Memory B cell (primary cell): ENCODE measurements at places on chromosomes 5 and 9.

DNA sequence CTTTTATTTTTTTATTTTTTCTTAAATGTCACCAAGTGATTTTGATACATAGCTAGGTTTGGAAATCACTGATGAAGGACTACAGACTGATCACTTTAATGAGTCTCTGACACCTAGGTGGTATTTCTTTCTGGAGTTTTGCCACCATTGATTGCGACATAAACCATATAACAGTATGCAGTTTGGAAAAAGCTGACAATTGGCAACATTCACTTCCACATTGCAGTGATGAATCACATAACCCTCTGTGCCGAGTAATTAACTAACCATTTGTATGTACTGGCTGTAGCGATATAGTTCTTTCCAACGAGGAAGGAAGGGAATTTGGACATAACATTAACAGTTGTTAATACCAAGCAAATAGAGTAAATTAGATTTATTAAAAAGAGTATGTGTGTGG lies 222.9 kb upstream of the EFNA5 start:
- DNase-seq = no peak

- no peak for DNase-seq
Observed at GRCh38 chr9:136255896-136256890, 10.6 kb upstream of the QSOX2 start.

- peak; percentile 42 for DNase-seq
Observed at GRCh38 chr5:140239939-140240700, 62.8 kb downstream of the PFDN1 start.

DNA sequence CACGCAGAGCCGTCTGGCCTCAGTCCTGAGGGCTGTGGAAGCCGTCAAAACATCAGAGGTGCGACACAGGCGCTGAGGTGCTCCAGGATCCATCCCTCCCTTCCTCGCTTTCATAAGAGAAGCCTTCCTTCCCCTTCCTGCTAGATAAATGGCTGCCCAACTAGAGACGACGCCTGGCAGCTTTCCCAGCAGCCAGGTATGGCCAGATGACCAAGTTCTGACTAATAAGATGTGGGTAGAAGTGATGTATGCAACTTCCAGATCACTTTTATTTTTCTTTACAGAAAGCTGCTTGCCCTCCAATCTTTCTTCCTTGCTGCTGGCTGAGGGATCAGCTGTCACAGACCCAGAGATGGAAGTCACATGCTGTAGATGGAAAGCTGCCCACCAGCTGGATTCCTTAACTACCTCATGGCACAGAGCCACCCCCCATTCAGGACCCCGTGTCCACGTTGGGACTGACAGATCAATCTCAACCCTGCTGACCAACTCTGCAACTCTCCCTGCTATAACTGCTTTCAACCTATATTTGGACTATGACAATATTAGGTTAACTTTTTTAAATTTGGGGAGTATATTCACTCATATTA lies 8.8 kb downstream of the MAPK9 start:
- no peak for DNase-seq

DNA sequence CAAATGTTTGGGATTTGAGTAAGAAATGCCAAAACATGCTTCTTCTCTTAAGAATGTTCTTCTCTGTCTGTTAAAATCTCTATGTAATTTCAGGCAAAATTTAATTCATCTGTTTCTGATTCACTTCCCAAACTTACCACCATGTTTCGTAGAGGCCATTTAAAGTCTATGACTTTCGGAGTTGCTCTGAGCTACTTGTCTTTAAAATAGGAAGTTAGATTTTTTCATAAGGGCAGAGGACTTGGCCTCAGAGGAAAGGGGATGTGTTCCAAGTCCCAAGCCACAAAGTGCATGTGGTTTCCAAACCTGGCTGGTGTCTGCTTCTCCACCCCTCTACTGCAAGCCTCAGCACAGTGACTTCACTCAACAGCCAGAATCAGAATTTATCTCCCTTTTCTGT lies 111.3 kb upstream of the ADRA1B start:
- DNase-seq = no peak

GRCh38 chr9:3962971-3963642 lies 336.8 kb downstream of the GLIS3 start:
- no peak for DNase-seq

DNA sequence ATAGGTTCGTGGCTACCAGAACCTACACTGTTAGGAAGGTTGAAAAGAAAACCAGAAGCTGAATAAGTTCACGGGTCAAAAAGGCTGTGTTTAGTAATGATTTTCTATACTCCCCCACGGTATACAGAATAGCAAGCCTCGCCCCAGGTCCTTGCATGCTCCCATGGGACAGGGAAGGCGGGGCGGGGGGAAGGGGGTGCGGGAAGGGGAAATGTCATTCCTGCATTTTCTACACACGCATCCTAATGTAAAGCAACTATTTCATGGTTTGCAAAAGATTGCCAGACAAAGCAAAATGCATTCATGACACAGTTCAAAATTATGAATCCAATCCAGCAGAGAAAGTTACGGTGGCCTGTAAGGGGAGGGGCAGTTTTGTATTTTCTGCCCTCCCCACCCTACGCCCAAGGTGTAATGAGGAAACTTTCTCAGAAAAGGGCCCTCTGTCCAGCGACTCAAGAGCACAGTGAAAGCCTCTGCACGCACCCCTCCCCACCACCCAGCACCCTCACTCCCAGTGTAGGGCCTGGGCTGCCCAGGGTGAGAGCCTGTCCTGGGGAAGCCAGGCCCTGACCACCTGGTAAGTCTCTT lies 105.2 kb downstream of the ROR2 start:
- no peak for DNase-seq

DNA sequence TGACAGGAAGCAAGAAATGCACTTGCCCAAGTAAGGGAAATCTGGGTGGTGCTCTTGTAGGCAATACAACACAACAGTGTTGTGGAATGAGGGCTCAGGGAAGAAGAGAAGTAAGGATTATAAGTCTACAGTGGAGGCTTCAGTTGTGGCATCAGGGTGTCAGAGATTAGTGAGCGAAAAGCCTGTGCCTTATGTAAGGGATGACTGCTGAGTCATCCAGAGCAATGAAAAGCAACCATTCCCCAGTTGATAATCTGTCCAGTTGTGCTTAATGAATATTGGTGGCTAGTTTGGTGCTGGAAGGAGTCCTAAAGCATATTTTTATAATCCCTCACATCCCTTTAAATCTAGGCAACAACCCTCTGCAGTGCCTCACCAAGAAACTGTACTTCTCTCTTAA lies 42.0 kb downstream of the FBXO38 start:
- no peak for DNase-seq

DNA sequence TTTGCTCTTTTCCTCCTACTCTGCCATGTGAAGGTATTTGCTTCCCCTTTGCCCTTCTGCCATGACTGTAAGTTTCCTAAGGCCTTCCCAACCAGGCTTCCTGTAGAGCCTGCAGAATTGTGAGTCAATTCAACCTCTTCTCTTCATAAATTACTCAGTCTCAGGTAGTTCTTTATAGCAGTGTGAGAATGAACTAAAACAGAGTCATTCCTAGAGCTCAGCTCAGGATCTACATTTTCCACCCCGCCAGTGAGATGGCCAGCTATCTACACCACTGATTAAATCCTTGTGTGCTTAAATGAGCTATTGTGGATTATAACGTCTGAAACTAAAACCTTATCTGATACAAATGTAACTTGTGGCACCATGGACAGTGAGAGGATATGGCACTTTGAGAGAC lies 55.0 kb downstream of the FRMD3 start:
- no peak for DNase-seq

DNA sequence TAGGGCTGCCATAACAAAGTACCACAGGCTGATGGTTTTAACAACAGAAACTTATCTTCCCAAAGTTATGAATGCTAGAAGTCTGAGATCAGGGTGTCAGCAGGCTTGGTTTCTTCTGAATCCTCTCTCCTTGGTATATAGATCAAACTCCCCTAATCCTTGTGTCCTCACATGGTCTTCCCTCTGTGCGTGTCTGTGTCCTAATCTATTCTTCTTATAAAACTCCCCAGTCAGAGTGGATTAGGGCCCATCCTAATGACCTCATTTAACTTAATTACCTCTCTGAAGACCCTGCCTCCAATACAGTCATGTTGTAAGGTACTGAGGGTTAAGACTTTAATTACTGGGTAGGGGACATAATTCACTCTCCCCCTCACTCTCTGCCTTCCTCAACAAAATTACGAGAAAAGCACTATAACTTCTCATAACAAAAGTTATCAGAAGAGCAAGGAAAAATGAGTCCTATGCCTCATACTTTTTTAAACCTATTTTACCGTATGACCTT lies 68.6 kb downstream of the DPYSL3 start:
- no peak for DNase-seq

GRCh38 chr5:175617447-175617846 lies 40.4 kb upstream of the HRH2 start:
- DNase-seq = no peak

DNA sequence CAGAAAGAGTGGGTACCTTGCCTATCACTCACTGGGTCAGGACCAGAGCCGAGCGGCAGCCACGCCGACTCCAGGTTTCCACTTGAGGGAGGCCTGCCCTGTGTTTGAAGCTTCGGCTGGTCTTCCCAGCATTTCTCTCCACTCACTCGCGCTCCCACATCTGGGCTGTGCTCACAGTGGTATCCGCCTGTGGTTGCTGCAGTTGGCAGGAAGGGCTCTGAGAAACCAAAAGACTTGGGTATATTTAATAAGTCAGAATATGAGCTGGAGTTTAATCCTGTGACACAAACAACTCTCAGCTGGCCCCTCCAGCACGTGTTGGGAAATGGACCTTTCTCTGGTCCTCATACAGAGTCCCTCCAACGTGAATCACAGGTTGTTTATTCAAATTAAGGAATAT lies 70.9 kb downstream of the SPRY4 start:
- DNase-seq = no peak

DNA sequence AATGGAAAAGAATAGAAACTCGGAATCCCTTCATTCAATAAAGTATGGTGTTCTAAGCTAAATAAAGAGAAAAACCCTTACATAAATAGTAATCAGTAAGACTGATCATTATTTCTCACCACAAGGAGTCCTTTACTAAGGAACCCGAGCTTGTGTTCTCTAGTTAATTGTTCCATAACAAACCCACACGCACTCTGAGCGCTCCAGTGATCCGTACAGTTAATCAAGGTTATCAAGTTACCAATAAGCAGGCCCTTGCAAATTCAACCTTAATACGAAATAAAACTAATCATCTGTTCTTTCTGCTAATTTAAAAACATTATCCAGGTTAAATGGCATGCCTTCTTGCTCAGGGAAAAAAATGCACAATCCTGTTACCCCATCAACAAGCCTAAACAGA lies 224.4 kb downstream of the FRMD3 start:
- no peak for DNase-seq

DNA sequence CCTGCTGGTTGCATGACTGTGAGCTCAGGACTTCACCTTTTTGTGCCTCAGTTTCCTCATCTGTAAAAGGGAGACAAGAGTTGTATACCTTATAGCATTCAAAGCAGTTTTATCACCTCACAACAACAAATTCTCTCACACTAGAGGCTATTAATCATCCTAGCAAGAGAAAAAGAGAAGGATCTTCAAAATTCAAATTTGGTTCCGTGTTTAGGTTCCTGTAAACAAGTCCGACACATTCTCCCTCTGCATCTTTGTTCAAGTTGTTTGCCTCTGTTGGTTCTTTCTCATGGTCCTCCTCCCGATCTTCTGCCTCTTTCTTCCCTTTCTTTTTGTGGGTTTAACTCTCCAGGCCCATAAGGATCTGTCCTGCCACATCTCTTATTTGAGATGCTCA lies 218.0 kb downstream of the PIK3R1 start:
- DNase-seq = no peak

GRCh38 chr5:137612576-137612975 lies 113.5 kb upstream of the SPOCK1 start:
- DNase-seq = no peak

GRCh38 chr5:13350767-13351166 lies 593.7 kb downstream of the DNAH5 start:
- DNase-seq = no peak

GRCh38 chr5:6755941-6756340 lies 42.7 kb downstream of the TENT4A start:
- no peak for DNase-seq
